T-helper 2 cell (primary cell): ENCODE measurements at places on chromosomes 11 and 22.

DNA sequence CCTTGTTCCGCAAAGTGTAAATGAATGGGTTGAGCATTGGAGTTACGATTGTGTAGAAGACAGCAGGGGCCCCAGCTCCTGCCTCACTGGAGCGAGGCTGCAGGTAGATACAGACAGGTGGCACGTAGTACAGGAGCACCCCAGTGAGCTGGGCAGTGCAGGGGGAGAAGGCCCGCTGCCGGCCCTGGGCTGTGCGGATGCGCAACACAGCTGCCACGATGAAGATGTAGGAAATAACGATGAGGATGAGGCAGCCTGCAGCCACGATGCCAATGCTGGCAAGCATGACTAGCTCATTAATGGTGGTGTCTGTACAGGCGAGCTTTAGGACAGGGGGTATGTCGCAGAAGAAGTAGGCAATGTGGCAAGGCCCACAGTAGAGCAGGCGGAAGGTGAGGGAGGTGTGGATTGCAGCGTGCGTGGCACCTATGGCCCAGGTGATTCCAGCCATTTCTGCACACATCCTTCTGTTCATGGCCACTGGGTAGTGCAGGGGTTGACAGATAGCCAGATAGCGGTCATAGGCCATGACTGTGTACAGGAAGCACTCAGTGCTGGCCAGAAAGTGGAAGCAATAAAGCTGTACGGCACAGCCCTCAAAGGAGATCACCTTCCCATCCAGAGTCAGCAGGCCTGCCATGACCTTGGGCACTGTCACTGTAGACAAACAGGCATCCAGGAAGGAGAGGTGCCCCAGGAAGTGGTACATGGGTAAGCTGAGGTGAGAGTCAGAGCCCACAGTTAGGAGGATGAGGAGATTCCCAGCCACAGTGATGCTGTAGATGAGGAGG is 616 bp downstream of the OR10S1 start:
- DNase-seq, result no peak

DNA sequence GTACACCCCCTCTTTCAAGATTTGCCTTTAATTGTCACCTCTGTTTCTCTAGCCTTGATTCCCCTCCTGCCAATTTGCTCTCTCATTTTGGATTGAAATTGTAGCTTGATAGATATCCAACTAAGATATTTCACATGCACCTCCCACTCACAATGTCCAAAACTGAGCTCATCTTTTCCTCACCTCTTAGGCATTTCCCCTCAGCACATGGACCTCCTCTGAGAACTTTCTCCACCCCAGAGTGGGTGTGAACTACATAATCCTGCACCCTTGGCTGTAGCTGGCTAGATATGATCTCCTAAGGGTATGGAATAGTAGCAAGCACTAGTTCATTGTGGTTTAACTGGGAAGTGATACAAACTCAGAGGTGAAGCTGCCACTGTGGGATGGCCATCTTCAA is 91.5 kb upstream of the SESN3 start:
- no peak for DNase-seq

DNA sequence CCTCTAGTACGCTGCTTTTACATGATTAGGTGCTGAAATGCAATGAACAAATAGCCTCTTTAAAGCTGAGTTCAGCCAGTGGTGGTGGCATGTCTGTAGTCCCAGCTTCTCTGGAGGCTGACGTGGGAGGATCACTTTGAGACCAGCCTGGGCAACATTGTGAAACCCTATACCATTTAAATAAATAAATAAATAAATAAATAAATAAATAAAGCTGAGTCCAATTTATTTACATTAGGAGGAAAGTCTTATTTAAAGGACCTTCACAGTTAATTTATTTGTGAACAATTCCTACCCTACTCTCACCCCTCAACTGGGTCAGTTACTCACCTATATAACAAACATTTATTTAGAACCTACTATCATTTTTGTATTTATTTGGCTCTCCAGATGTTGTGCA is 4.8 kb upstream of the CHRDL2 start:
- DNase-seq, result no peak

DNA sequence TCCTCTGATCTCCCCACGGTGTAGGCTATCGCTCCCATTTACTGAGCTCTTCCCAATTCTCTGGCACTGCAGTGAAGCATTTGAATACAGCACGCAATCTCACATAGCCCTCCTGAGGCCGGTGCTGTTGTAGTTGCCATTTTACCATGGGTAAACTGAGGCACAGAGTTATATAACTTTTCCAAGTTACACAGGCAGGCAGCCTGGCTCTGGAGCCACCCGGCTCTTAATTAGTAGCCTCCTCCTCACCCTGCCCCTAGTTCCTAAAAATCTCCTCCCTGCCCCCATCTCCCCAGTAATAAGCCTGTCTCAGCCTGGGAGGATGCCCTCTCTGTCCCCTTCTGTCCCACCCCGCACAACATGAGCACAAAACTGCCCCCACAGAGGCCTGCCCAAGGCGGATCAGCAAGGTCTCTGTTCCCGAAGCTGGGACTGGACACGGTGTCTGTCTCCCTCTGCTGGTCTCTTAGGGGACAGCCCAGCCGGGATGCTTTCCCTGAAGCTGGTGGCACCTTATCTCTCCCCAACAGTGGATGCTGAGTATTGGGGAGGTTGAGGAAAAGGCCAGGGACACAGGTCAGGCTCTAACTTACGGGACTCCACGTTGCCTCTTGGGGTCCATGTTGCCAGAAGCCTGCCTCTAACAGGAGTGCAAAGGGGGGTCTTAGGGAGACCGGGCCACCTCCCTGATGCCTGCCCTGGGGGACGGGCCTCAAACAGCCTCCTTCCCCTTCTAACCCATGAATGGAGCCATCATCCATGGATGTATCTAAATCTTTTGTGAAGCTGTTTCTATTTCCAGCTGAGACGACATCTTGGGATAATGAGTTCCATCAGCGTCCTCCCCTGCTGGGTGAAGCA is 9.1 kb upstream of the CLCF1 start:
- DNase-seq, result peak; percentile 76

GRCh38 chr22:46951973-46952372 is 189.5 kb downstream of the TBC1D22A start:
- no peak for DNase-seq

- DNase-seq, result no peak
Measured at GRCh38 chr11:67276781-67277230, 10.5 kb downstream of the GRK2 start.

DNA sequence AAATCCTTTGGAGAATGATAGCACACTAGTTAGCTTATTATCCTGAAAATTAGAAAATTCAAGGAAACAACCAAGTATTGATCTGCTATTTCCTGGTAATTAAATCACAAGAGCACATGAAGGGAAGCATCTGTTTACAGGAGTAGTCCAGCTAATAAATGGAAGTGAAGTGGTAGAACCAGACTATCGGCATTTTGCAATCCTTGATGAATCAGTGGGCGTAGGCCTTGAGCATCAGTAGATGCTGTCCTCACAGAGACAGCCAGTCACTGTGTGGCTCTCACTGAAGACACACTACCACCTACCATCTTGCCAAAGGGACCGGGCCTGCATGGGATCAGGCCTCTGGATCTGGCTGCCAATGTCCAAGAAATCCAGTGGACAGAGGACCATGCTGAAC is 69.8 kb downstream of the FBLN1 start:
- no peak for DNase-seq

GRCh38 chr22:35384527-35384926 is 3.6 kb downstream of the HMOX1 start:
- no peak for DNase-seq

DNA sequence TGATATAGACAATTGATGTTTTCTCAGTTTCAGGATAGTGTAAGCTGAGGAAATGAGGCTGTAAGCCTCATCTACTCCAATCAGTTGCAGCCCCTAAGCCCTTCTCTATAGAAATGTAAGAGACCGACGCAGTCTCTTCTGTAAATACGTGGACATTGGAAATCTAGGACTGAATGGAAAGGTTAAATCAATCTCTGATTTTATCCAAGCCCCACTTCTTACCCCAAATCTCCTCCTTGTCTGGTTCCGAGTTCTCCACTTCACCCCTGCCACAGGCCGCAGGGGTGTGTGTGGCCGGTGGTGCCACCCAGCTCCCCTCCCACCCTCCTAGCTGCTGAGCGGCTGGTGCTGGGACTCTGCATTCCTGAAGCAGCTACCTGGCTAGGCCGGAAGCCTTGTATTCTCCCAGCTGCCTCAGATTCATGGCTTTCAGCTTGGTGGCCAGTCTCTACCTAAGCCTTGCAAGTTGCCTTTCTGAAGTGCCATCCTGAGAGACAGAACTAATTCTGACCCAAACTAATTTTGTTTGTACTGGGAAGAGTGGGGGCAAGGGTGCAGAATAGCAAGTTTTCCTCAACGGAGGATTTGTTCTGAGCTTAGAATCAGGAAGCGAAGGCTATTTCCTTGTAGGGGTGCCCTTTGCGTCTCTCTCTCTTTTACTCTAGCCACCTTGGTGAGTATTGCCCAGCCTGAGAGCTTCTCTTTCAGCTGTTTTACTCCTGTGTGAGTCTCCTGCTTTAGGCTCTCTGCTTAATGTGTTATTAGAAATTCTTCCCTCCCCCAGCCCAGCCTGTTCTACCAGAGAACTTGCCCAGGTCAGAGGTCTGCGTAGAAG is 749 bp downstream of the VWA5A start:
- peak; percentile 13 for DNase-seq

DNA sequence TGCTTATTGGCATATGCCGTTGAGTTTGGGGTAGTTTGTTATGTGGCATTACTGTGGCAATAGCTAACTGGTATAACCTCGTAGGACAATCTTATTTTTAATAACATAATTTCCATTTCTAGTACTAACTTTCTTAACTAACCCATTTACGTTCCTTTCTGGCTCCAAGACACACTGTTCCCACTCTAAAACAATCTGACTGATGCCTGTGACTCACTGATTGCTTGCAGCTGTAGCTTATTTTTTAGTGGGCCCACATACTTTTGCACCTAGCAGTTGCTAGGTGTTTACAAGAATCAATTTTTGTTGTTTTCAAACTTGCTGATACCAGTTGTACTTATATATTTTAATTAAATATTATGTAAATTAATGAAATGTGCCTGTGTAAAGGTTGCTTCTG is 52.2 kb downstream of the FAT3 start:
- no peak for DNase-seq

- DNase-seq, result no peak
Measured at GRCh38 chr11:12272821-12273617, 104.4 kb upstream of the PARVA start.
